Astrocyte (in vitro differentiated cells and primary cell): ENCODE measurements at places on chromosomes 2 and 18. TPM values are rescaled to one million over a fixed set of nuclear protein-coding genes. Genes with fewer than 3 reads are reported as not detected.
A peak's percentile ranks its signal among the peaks of the same experiment; 100 is the strongest.

The ANKRD62 gene
- total RNA-seq, result not detected in 2 replicates

The C2orf76 gene
- 8.1 and 9.2 TPM in 2 replicates for total RNA-seq

The ALK gene
- 0.16 and 0.46 TPM in 2 replicates for total RNA-seq

The STON1 gene
- total RNA-seq, result 7.3 and 9.5 TPM in 2 replicates

The GKN1 gene
- not detected in 2 replicates for total RNA-seq

GRCh38 chr2:239329972-239330572 is 70.7 kb downstream of the HDAC4 start:
- no peak overlapping the region for H3K4me3 ChIP-seq
- H3K4me1 ChIP-seq, result peaks cover 11% of the 10 kb centered on the region
- no peak for DNase-seq
- H3K36me3 ChIP-seq, result no peaks in the 10 kb centered on the region

DNA sequence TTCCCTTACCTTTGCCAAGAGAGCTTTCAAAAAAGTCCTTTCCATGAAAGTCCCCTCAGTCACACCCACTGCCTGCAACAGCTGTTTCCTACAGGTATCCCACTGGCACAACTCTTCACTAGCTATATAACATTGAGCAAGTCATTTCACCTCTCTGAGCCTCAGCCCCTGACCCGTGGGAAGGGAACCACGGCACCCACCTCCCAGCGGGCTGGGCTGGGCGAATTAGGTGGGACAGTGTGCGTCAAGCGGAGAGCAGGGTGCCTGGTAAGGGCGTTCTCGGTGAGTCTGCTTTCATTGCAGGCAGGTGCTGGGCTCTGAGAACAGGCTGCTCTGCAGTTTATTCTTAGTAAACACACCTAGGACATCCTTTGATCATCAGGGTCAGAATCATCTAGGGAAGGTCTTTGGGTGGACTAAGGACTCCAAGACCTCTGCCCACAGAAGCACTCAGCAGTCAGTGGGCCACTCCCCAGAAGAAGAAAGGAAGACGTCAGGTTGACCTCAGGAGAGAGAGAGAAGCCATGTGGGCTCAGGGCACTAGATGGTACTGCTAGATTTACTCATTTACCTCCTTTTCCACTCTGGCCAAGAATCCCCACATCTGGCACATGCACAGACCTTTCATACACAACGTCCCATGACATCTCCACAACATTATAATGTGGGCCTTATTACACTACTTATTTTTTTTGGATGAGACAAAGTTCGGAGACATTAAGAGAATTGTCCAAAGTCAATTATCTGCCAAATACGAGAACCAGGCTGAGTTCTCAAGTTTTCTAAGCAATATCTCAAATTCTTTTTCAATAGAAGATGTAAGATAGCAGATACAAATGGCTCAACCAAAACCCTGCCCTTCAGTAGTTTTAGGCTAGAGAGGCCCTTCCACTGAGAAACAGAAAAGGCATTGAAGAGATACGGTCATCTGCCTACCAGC is 79.9 kb downstream of the GALNT14 start:
- no peak overlapping the region for H3K27ac ChIP-seq
- H3K4me3 ChIP-seq, result no peak overlapping the region
- no peak for DNase-seq
- H3K4me1 ChIP-seq, result no peaks in the 10 kb centered on the region

DNA sequence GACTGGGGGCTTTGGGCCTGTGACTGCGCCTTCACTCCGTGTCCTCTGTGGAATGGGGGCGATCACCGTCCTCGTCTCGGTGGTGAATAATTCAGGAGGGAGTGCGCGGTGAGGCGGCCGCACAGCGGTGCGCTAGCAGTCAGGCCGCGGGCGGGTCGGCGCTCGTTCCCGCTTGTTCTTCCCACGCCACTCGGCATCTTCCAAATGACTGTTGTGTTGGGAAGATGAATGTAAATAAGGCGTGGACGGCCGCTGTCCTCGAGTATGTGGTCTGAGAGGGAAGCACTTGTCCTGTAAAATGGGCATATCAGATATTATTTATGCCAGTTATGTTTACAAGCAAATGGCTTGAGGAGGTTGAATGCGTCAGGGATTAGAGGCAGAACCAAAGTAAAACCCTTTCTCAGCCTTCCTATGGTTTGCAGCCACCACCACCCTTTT is 608 bp upstream of the VPS4B start:
- peaks cover 2% of the 10 kb centered on the region for H3K36me3 ChIP-seq
- no peaks in the 10 kb centered on the region for H3K27me3 ChIP-seq
- H3K4me3 ChIP-seq, result peak overlapping the region; percentile 71
- no peak for DNase-seq

DNA sequence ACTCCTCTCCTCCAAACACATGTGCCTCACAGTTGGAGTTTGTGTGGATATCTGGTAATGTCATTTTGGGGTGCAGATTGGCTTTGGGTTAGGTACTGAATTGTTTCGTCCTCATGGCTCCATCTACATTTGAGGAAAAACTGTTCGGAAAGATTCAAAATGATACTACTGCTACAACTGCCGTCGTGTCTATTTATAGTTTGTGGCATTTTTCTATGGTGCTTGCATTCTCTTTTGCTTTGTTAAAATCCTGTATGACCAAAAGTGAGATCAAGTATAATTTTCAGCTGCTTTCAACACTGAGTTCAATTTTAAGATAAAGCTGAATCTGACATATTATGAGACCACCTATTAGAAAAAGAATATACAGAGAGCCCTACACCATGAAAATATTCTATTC is 176.3 kb upstream of the DSEL start:
- H3K36me3 ChIP-seq, result no peaks in the 10 kb centered on the region
- no peak overlapping the region for H3K27ac ChIP-seq
- H3K27me3 ChIP-seq, result no peaks in the 10 kb centered on the region
- DNase-seq, result no peak
- H3K4me1 ChIP-seq, result no peaks in the 10 kb centered on the region

GRCh38 chr18:70292628-70293027 is 3.8 kb downstream of the SOCS6 start:
- H3K4me1 ChIP-seq, result peaks cover 23% of the 10 kb centered on the region
- H3K36me3 ChIP-seq, result no peaks in the 10 kb centered on the region
- DNase-seq, result no peak
- H3K27me3 ChIP-seq, result no peaks in the 10 kb centered on the region

DNA sequence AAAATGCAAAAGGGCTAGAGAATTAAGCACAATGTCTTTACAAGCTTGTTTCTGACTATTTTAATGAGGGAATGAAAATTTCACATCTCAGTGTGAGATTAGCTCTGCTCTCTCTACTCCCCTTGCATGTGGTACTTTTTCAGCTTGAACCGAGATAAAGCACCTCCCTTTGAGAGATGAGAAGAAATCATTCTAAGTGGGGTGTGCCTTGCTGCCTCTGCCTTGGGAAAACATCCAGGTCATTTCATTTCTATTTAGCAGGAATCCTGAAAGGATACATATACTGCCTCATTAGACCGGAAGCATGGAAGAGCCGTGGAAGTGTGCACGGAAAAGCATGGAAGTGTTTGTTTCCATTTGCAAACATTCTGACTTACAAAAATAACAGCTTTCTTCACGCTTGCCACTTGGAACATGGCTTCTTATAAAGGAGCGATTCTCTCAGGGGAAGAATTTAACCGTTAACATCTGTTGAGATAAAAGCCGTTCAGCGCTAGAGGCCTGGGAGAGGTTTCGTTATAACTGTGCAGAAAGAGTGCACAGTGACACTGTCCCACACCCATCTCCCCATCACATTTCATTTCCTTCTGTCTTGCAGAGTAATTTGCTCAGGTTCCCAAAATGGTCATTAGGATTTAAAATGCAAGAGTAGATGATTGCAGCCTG is 16.7 kb downstream of the NOSTRIN start:
- no peak for DNase-seq
- H3K27me3 ChIP-seq, result no peaks in the 10 kb centered on the region
- no peaks in the 10 kb centered on the region for H3K36me3 ChIP-seq
- no peak overlapping the region for H3K4me3 ChIP-seq

- H3K27me3 ChIP-seq, result no peaks in the 10 kb centered on the region
- H3K4me3 ChIP-seq, result no peak overlapping the region
- H3K27ac ChIP-seq, result no peak overlapping the region
- DNase-seq, result peak; percentile 68
- peaks cover 27% of the 10 kb centered on the region for H3K4me1 ChIP-seq
- H3K36me3 ChIP-seq, result no peaks in the 10 kb centered on the region
Observed at GRCh38 chr18:9746958-9747357, 38.9 kb downstream of the RAB31 start.

GRCh38 chr2:3970791-3971651 is 267.6 kb downstream of the DCDC2C start:
- H3K27me3 ChIP-seq, result no peaks in the 10 kb centered on the region
- no peak overlapping the region for H3K4me3 ChIP-seq

DNA sequence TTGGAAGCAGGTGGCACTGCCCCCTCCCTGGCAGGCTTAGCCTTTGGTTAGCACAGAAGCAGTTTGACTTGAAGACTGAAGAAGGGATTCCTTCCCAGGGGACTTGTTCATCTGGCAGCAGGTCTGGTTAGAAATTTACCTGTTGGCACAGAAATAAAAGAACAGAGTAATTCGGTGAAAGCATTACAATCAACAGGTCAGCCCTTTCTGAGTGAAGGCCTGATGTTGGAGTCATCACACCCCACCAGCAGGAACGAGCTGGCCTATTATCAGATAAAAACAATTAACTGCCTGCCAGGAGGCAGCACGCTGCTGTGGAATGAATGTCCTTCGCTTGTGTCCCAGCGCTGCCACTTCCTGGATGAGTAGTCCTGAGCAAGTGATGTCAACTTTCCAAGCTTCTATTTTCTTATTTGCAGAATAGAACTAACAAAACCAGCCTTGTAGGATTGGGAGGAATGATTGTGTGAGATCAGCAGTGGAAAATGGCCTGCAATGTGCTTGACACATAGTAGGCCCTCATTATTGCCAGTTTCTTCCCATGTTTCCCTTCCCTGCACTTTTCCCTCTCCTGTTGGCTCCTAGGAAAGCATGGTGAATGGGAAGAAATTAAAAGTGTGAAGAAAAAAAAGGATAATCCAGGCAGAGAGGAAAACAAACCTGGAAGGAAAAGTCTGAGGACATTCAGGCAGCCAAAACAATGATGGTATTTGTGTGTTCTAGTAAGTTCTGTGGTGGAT is 29.0 kb downstream of the LGALSL start:
- peaks cover 47% of the 10 kb centered on the region for H3K27me3 ChIP-seq
- H3K36me3 ChIP-seq, result no peaks in the 10 kb centered on the region
- DNase-seq, result peak; percentile 18
- H3K4me1 ChIP-seq, result peaks cover 5% of the 10 kb centered on the region

- H3K4me3 ChIP-seq, result no peak overlapping the region
- peaks cover 48% of the 10 kb centered on the region for H3K36me3 ChIP-seq
- DNase-seq, result no peak
- no peaks in the 10 kb centered on the region for H3K4me1 ChIP-seq
- H3K27me3 ChIP-seq, result no peaks in the 10 kb centered on the region
Observed at GRCh38 chr2:28778392-28778791, 26.8 kb downstream of the PPP1CB start.

DNA sequence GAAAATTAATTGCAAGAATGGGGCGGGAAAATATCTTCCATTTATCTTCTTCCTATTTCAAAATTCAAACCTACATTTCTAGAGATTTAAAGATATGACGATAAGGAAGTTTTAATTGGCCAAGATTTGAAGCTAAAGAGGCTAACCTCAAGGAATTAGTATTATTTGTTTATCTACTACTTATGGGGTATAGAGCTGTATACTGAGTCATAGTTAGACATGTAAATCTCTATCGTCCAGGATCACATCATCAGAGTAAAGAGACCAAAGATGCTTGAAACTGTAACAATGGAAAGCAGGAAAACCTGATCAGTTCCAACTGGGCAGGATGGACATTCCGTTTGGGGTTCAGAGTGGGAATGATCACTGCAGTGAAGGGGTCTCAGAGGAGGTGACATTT is 95.2 kb upstream of the KLF7 start:
- H3K27me3 ChIP-seq, result no peaks in the 10 kb centered on the region
- H3K27ac ChIP-seq, result peak overlapping the region; percentile 17
- peaks cover 53% of the 10 kb centered on the region for H3K4me1 ChIP-seq
- DNase-seq, result peak; percentile 66
- H3K4me3 ChIP-seq, result no peak overlapping the region
- no peaks in the 10 kb centered on the region for H3K36me3 ChIP-seq

GRCh38 chr2:190062601-190063000 is at the start of gene MSTN:
TSS of gene MSTN (minus strand) at chr2:190062729. CDS start at chr2:190062596, 133 bp downstream.
- no peak within 1 kb of the TSS for H3K27ac ChIP-seq
- no peak for DNase-seq
- H3K4me1 ChIP-seq, result no peaks in the 10 kb centered on the region
- H3K27me3 ChIP-seq, result no peaks in the 10 kb centered on the region
- no peaks in the 10 kb centered on the region for H3K36me3 ChIP-seq
